ENCODE measurements at places on chromosomes 2 and 18. TPM values are rescaled to one million over a fixed set of nuclear protein-coding genes. Genes with fewer than 3 reads are reported as not detected.

DNA sequence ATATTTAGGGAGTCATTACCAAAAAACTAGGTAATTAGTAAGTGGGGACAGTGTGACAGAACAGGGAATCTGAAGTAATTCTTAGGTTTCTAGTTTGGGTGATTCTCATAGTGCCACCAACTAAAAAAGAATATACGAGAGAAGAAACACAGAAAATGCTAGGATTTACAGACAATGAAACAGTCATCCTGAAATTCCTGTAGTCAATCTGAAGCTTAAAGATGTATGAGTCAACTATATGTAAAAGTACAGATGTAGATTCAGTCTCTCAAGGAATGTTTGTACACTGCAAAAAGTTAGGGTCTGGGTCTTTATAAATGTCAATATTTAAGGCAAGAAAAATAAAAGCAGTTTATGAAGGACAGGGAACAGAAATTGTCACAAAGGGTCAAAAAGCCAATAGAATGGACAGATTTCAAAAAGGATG, 107.0 kb downstream of the STRN start:
- DNase-seq: no peak

GRCh38 chr18:62979900-62980299, 264.6 kb downstream of the PHLPP1 start:
- no peak for DNase-seq

DNA sequence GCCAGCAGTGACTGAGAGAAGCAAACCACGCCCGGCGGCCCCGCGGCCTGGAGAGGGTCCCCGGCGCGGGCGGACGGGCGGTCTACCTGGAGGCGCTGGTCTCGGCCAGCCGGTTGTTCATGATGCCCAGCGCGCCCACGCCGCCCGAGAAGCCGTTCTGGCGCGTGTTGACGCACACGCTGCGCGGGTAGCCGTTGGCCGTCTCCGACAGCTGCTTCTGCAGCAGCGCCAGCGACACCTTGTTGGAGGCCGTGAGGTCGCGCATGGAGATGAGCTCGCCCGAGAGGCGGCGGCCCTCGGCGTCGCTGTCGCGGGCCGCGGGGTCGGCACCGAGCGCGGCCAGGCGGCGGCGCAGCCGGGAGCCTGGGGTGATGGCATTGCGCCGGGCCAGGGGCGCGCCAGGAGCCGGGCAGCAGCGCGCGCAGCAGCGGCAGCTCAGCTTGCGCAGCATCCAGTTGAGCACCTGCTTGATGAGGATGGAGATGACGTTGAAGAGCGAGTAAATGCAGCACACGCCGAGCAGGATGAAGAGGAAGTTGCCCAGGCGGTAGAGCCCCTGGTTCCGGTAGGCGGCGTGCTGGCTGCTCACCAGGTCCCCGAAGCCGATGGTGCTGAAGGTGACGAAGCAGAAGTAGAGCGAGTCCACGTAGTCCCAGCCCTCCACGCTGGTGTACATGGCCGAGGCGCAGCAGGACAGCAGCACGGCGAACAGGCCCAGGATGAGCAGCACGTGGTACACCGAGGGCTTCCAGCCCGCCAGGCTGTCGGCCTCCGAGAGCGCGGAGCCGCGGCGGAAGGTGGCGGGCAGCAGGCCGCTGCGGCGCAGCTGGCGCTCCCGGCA, 118.1 kb downstream of the MSH2 start:
- peak; percentile 67 for DNase-seq

GRCh38 chr18:26764586-26764985, 100.9 kb downstream of the AQP4 start:
- DNase-seq: no peak

DNA sequence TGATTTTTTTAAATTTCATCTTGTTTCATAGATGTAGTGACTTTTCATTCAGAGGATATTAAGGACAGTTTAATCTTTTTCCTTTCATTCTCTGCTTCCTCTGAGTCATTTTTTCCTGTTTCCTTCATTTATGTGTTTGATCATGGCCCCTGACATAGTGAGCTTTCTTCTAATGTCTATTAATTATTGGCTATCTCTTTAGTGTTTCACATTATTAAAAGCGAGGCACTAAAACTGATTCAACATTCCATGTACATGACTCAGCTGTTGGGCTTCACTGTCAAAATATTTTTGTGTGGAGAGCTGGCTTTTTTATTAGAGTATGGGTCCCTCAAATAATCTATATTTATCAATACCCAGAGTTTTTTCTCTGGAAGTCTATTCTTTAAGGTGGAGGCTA, 125.8 kb downstream of the THSD7B start:
- no peak for DNase-seq

GRCh38 chr2:84115173-84115857, 343.8 kb downstream of the SUCLG1 start:
- no peak for DNase-seq

DNA sequence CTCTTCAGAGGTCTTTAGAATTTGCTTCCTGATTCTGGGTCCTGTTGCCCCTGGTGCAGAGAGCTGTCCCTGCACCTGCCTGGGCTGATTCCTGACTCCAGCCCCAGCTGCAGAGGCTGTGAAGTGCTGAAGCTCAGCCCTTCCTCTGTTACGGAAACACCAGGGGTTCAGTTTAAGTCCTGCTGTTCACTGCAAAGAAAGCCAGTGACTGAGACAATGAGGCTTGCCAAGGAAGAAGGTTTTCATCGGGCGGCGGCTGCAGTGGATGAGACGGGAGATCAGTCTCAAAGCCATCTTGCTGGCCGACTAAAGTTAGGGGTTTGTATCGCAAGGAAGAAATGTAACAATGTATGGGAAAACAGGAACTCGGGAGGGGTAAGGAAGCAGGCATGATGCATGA, 142.4 kb upstream of the ZNF236 start:
- no peak for DNase-seq

- peak; percentile 68 for DNase-seq
Observed at GRCh38 chr2:238459081-238459629, 32.4 kb downstream of the ASB1 start.

DNA sequence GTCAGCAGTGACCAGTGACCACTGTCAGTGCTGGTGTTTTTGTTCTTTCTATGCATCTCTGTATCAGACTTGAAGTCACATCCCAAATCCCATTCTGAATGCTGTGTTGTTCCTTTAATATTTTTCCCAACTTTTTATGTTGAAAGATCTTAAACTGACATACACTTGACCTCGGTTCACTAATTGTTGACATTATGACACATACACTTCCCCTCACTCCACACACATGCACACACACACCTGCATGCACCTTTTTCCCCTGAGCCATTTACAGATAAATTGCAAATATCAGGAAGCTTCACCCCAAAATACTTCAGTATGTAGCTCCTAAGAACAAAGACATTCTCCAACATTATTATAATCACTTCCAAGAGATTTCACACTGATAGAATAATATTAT, 62.4 kb downstream of the CFAP221 start:
- DNase-seq: no peak

DNA sequence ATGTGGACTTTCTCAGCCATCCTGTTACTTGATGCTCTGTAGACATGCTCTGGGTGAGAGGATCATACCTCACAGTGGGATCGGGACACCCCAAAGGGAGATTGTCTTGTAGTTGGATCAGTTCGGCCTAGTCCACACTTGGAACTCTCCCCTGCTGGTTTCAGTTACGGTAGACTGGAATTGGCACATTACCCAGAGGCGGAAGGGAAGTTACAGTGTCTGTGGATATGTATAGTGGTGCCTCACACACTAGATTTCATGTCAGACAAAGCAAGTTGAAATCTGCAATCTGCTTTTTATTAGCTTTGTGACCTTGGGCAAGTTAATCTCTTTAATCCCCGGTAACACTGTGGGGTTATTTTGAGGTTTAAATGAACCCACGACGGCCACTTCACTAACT, 16.2 kb upstream of the CTAGE1 start:
- DNase-seq: no peak

- DNase-seq: no peak
Observed at GRCh38 chr2:36387258-36387916, 31.8 kb downstream of the CRIM1 start.

DNA sequence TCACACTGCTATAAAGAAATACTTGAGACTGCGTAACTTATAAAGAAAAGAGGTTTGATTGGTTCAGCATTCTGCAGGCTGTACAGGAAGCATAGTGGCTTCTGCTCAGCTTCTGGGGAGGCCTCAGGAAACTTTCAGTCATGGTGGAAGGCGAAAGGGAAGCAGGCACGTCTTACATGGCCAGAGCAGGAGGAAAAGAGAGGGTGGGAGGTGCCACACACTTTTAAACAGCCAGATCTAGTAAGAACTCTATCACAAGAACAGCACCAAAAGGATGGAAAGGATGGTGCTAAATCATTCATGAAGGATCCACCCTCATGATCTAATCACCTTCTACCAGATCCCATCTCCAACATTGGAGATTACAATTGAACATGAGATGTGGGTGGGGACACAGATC, 145.5 kb upstream of the OSR1 start:
- no peak for DNase-seq

DNA sequence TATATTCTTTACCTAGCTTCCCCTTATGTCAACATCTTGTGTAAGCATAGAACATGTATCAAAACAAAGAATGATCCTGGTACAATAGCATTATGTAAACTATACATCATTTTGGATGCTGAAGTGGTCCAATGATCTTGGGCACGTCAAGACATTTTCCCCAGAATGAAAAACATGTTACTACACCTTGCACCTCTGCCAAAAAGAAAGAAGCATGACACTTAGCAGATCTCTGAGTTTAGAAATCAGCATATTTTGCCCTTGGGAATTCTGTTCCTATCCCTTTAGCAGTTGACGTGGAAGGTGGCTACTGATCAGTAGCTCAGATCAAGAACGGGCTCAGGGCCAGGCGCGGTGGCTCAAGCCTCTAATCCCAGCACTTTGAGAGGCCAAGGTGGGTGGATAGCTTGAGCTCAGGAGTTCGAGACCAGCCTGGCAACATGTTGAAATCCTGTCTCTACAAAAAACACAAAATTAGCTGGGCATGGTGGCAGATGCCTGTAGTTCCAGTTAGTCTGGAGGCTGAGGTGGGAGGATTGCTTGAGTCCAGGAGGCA, 1.7 kb upstream of the LCLAT1 start:
- no peak for DNase-seq

GRCh38 chr2:50084086-50084843, 930.0 kb upstream of the FSHR start:
- no peak for DNase-seq

DNA sequence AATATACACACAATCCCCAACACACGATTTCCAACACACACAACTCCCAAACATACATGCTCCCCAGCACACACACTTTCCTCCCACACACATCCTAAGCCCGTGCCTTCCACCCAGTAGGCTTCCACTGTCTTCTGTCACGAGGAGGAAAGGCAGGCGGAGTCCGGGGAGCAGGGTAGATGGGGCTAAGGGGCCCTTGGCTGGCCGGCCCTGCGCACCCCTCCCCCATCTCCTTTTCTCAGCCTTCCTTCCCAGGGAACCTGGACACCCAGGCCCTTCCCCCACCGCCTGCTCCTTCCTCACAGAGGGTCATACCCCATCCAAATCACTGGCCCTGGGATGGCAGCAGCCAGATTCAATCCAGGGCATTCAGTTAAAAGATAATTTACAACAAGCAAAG, 3.4 kb upstream of the PDCD1 start:
- DNase-seq: no peak

GRCh38 chr2:68548396-68548795, 81.0 kb downstream of the APLF start:
- no peak for DNase-seq

GRCh38 chr2:231992888-231993287, 31.4 kb downstream of the DIS3L2 start:
- no peak for DNase-seq

GRCh38 chr2:196266855-196267254, 95.5 kb upstream of the STK17B start:
- DNase-seq: no peak

DNA sequence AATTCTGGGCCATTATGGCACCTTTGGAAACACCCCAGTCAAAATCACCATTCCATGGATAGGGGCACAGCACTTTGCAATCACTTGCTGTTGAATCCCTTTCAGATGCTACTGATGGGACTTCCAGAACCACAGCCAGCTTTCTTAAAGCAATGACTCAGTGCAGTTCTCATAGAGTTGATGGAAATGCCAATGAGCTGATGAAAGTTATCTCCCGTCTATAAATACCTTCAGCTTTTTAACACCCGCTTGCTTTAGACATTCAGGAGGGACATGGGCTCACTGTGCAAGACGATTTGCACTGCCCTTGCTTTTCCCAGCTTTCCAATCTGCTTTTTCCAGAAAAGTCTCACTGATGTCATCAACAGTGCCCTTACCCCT, 66.7 kb upstream of the RPL31 start:
- no peak for DNase-seq

DNA sequence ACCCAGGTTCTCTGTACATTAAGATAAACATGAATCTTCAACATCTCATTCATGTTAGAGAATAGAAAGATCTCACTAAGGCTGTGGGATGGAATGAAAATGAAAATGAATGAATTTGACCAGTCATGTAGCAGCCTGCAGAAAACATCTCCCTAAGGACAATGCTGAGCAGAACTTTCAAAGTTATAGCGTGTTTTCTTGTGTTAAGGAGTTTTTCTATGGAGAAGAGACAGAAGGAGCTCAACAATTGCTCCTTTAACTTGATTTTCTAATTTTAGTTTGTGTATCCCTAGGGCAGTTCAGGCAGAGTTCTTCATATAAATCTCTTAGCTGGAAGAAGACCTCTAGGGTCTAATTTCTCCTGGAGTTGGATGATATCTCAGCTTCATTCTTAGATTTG, 45.2 kb upstream of the PDCL3 start:
- DNase-seq: no peak

- no peak for DNase-seq
Observed at GRCh38 chr2:116719836-116720235, 1094.7 kb upstream of the DDX18 start.

DNA sequence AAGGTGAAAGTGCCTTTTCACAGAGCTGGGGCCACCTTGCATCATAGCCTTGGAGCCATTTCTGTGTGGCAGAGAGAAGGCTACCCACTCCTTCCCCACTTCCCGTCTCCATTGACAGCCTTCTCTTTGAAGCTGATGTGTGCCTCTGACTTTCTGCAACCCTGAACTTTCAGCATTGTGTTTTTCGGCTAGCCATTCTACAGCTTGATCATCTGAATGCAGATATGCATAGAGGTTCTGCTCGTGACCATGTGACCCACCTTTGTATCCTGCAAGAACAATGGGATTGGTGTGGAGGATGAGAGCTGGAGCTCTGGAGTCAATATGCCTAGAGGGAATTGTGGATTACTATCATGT, 69.1 kb upstream of the KCNE4 start:
- no peak for DNase-seq

- no peak for DNase-seq
Observed at GRCh38 chr2:161995553-161996016, 78.4 kb downstream of the DPP4 start.

FSHR gene
- not detected for total RNA-seq

RAPGEF4 gene
- total RNA-seq: 22.8 TPM

TEKT4 gene
- not detected for total RNA-seq

SMYD5 gene
- 17.9 TPM for total RNA-seq

LINC00305 gene
- total RNA-seq: not detected

CTDSP1 gene
- total RNA-seq: 141 TPM

CD207 gene
- total RNA-seq: not detected

FAM110C gene
- 3.4 TPM for total RNA-seq

CABYR gene
- total RNA-seq: 4.2 TPM

FAM237A gene
- total RNA-seq: not detected

CFAP53 gene
- 0.49 TPM for total RNA-seq

CXCR2 gene
- total RNA-seq: 3.1 TPM
